Activated CD8-positive, alpha-beta memory T cell treated with anti-CD3 and anti-CD28 coated beads for 1 hour (primary cell): ENCODE measurements at places on chromosomes 4 and X.

DNA sequence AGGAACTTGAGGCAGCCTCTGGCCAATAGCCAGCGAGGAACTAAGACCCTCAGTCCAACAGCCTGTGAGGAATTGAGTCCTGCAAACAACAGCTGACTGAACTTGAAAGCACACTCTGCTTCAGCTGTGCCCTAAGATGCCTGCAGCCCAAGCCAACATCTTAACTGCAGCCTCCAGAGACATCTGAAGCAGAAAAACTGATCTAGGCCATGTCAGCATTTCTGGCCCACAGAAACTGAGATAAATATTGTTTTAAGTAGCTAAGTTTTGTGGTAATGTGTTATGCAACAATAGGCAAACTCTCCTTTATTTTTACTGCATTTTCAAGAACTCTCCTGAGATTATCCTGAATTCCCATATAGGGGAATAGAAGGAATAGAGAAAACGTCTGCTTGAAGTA lies 24.4 kb upstream of the PIGA start:
- no peak for DNase-seq

DNA sequence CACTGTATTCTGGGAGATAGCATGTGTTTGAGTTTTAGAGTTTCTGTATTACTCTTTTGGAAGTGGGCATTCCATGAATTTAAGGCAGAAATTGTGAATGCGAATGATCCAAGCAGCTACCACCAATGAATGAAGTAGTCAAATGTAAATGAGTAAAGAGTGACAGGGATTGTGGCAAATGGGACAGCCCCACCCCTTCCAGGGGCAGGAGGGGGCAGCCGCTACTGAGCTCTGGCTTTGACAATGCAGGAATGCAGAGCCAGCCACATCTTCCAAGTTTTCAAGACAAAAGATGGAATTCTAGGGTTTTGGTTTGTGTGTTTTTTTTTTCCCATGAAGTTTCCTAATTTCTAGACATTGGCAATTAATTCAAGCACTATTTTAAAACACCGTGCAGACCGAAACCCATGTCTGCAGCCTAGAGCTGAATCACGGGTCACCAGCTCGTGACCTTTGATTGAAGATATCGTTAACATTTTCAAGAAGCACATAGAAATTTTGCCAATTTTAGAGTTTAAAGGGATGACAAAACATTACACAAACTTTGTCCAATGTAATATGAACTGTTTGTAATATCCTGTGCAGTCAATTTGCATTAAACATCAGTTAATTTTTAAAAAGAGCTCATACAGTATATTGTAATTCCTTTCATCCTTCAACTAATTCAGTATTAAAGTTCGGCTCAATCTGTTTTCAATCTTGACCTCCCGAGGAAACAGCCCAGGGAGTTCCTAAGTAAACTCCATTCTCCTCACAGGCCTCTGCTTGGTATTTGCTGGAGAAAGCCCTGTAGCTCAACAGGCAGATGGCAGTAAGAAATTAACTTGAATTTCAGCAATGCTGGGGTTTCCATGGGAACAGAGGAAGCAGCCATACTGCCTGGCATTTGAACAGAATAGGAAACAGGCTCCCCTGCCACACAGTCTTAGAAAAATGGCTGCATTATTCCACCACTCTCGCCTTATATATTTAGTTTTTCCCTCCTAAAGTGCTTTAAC lies 83.4 kb downstream of the UCHL1 start:
- DNase-seq: no peak

- DNase-seq: no peak
These were observed 20.0 kb downstream of the ZNF330 start for GRCh38 chr4:141240671-141241070.

DNA sequence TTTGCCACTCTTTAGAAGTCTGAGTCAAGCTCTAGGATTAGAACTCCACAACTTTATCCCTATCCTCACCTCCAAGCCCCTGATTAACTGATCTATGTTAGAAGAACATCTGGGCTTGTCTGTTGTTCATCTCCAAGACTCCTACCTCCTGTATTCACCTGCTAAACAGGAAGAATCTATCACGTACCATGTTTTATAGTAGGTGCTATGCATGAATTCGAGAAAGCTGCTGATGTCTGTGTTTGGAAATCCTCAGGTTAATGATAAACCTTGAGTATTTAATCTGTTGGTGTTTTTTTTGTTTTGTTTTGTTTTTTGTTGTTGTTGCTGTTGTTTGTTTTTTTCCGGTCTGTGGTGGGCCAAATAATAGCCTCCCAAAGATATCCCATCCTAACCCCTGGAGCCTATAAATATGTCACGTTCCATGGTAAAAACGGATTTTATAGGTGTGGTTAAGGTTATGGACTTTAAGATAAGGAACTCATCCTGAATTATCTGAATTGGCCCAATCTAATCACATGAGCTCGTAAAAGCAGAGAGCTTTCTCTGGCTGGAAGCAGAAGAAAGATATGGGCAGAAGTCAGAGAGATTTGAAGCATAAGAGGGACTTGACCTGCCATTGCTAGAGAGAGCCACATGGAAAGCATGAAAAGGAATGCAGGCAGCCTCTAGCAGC lies 101.2 kb upstream of the DUSP21 start:
- DNase-seq: no peak

- DNase-seq: no peak
These were observed 63.7 kb upstream of the WDFY3 start for GRCh38 chr4:85030156-85030555.

GRCh38 chr4:124199755-124200154 lies 512.8 kb downstream of the ANKRD50 start:
- no peak for DNase-seq

- DNase-seq: no peak
These were observed at the start of gene SLC25A43 for GRCh38 chrX:119398974-119399771. Gene SLC25A43, plus strand, starts transcription at chrX:119399336. Its CDS starts 68 bp downstream, at chrX:119399404.

DNA sequence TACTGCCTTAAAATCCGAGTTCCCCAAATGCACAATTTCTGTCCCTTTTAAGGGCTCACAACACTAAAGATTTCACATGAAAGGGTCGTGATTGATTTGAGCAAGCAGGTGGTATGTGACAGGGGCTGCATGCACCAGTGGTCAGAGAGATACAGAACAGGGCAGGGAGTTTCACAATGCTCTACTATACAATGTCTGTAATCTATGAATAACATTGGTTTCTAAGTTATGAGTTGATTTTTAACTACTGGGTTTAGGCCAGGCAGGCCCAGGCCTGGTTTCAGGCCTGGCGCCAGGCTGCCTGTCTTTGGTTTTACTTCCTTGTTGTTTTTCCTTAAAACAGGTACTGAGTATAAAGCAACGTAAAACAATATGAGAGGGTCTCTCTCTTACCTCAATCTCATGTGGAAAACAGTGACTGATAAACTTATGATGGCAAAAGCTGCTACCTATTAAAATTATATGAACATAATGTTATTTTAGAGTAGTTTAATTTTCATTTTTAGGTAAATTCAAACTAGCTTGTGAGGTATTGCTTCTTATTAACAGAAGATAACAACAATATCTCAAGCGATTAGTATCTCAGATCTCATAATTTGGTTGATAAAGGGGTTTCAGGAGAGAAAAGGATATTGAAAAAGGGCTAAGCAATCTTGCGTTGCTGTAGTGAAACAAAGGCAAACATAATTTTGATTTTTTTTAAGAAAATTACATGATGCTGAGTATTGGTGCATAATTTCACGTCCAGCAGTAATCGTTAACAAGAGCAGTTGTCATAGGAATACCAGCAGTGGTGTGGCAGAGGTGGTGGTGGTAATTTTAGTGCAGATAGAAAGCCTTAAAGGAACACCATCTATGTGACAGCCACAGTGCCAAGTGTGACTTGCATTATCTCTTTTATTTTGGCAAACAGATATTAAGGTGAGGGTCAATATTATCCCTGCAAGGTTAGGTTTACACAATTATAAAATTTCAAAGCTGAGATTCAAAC lies 944.4 kb upstream of the GRID2 start:
- no peak for DNase-seq

DNA sequence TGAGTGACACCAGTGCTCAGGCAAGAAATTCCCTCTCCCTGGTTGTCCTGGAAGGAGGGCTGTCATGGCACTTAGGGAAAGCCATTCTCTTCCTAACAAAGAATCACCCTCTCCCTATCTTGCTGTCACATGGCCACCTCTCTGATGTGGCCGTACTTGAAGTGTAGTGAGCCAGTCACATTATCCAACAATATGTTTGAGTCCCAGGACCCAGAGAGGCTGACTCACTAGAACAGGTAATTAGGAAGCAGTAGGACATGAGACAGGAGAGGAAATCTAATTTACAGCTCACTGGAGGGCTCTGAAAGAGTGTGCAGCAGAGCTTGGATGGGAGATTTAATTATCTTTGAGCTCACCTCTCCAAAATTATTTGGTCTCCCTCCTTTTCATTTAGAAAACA lies 299.1 kb downstream of the ARHGAP24 start:
- DNase-seq: no peak

DNA sequence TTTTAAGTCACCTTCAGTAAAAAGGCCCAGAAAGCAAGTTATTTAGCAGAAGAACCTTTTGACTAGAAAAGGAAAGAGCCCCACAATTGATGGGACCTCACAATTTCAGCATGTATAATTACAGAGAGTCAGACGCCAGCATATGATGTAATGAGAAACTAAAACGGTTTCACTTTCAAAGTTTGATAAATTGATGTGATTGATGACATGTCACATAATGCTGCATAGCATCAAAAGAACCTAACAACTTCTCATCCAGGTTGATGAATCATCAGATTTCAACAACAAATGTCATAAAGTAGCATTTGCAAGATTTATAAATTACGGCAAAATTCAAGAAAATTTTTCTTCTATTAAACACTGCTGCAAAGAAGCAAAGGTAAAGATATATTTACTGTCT lies 3.9 kb upstream of the GAR1 start:
- DNase-seq: no peak

- no peak for DNase-seq
These were observed 37.6 kb downstream of the C4orf50 start for GRCh38 chr4:5980436-5981155.

GRCh38 chr4:6267573-6267972 lies 2.1 kb upstream of the WFS1 start:
- no peak for DNase-seq

DNA sequence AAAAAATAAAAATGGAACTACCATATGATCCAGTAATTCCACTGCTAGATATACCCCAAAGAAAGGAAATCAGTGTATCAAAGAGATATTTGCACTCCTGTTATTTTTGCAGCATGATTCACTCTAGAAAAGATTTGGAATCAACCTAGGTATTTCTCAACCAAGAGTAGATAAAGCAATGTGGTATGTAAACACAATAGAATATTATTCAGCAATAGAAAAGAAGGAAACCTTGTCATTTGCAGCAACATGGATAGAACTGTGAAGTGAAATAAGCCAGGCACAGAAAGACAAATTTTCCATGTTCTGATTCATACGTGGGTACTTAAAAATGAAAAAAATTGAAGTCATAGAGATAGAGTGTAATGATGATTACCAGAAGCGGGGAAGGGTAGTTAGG lies 362.3 kb upstream of the EPHA5 start:
- DNase-seq: no peak

DNA sequence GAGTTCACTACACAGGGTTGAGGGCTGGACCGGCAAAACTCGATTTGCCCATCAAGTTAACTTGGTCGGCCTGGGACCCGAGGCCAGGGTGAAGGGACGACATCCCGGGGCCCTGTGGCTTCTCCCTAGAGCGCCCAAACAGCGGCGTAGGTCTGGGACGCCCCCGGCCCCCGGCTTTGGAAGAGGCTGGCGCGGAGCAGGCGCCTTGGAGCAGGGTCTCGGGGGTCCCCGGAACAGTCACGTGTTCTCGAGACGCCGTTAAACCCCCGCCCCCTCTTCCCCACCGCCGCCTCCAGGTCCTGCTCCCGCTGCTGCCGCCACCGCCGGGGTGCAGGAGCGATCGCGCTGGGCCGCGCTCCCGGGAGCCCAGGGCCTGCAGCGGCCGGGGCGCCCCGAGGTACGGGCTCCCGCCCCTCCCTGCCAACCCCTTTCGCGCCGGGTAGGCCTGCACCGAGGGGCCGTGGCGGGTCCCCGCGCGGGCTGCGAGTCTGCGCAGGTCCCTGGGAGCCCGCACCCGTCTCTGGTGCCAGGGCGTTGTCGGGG lies at the start of gene NPY5R:
NPY5R (plus strand) TSS at position 289 of the 543 bp plus-strand sequence. CDS start 6,382 bp downstream, outside the sequence.
- no peak for DNase-seq
